ENCODE measurements at places on chromosomes 13 and 19.

- no peak for DNase-seq
Observed at GRCh38 chr13:75512253-75512652, 25.4 kb downstream of the COMMD6 start.

- no peak for DNase-seq
Observed at GRCh38 chr13:32425158-32425557, 2.8 kb downstream of the N4BP2L1 start.

DNA sequence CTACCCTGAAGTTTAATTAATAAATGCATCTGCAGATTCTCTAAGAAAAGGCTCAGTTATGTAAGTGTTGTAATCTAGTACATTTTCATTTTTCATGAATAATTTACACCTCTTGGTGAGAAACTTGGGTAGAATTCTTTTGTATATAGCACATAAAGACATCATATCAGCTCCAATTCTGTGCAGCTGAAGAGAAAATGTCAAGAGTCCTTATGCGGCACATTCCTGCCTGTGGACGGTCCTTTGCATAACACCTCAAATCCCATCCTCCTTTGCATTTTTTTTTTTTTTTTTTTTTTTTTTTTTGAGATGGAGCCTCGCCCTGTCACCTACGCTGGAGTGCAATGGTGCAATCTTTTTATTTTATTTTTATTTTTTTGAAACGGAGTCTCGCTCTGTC lies 60.2 kb upstream of the RAP2A start:
- no peak for DNase-seq

GRCh38 chr19:4284176-4284958 lies 5.3 kb downstream of the SHD start:
- DNase-seq = no peak

DNA sequence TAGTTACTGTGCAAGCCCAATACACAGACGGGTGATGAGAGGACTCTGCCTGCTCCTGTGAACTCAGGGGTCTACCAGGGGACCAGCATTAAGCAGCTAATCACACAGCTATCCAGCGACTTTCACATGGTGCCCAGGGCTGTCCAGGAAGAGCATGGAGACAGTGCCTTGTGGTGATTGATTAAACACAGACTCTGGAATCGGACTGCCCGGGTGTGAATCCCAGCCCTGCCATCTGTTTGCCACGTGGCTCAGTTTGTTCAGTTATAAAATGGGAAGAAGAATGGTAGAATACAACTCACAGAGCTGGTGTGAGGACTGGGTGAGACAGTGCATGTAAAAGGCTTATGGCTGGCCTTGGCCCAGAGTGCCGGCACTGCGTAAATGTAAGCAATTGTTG lies 42.1 kb upstream of the NPAS1 start:
- no peak for DNase-seq

DNA sequence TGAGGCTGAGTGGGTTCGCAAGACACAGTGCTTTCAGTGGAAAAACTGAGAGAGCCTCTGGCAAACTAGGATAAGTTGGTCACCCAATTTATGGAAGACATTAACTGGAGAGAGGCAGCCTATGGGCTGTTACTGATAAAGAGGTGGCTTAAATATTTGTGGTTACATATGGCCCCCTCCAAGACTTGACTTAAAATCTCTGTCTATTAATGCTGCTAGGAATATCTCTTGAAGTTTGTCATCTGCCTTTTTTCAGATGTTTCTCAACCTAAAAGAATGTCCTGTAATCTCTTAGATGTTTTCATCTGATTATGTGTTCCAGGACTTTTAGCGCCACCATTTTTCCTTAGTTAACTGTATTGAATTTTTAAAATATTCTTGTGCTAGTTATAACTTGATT lies 54.6 kb downstream of the NAA16 start:
- no peak for DNase-seq

- DNase-seq = no peak
Observed at GRCh38 chr13:108166078-108166477, 49.3 kb downstream of the LIG4 start.

DNA sequence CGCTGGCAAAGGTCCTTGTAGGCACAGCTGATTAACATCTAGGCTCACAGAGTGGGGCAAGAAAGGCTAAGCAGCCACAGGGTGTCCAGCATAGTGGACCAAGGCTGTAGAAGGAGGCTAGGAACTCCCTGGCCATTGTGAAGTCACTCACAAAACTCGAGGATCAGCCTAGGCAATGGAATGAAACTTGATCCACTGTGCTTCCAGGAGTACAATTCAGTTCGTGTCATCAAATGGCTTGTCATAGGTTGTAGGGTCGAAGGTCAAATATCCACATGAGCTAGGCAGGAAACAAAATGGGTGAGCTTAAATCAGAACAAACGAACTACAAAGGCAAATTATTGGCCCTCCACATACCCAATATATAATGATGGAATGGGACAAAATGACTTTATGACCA lies 4.4 kb upstream of the FAM187B start:
- DNase-seq = no peak

DNA sequence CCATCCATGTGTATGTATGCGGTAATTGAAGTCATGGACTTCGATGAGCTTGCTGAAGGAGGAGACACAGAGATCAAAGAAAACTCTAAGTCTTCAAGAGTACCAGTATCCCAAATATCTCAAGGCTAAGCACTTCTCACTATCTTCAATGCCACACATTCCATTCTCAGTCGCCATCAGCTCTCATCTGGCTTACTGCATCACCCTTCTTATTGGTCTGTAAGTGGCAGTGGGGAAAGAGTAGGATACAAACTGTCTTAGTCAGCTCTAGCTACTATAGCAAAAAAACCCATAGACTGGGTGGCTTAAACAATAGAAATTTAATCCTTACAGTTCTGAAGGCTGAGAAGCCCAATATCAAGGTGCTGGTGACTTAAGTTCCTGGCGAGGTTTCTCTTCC lies 218.7 kb downstream of the POSTN start:
- no peak for DNase-seq

DNA sequence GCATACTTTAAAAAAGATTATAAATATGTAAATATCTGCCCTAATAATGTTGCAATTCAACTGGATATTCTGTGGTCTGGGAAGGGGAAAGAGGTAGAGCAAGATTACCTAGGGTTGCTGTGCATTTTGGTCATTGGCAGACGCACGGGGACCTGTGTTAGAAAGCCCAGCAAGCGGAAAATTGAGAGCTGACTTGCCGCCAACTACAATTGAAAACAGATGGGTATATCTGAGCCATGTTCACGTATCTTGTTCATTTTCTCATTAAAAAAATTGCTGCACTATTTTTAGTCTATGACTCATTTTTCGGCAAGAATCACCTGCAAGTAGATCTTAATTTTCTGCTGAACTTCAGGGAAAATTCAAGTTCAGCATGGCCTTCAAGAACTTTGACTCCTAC lies 308.5 kb upstream of the TMTC4 start:
- no peak for DNase-seq

DNA sequence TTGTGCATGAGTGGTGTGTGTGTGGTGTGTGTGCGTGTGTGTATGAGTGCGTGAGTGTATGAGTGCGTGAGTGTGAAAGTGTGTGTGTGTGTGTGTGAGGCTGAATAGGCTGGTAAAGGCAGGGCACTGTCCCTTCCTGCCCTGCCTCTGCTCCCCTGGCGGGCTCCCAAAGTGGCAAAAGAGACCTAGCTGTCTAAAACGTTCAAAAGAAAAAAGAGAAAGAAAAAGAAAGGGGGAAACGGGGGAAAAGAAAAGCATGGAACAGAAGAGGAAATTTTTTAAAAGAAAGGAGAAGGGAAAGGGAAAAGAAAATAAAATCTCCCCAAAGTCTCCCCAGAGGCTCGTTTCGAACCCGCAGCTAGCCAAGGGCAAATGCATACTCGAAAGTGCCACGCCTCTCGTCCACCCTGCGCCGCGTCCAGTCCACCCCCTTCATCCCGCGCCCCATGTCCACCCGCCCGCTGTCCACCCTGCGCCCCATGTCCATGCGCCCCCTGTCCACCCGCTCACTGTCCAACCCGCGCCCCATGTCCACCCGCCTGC lies 37.0 kb upstream of the FLT1 start:
- DNase-seq = no peak

DNA sequence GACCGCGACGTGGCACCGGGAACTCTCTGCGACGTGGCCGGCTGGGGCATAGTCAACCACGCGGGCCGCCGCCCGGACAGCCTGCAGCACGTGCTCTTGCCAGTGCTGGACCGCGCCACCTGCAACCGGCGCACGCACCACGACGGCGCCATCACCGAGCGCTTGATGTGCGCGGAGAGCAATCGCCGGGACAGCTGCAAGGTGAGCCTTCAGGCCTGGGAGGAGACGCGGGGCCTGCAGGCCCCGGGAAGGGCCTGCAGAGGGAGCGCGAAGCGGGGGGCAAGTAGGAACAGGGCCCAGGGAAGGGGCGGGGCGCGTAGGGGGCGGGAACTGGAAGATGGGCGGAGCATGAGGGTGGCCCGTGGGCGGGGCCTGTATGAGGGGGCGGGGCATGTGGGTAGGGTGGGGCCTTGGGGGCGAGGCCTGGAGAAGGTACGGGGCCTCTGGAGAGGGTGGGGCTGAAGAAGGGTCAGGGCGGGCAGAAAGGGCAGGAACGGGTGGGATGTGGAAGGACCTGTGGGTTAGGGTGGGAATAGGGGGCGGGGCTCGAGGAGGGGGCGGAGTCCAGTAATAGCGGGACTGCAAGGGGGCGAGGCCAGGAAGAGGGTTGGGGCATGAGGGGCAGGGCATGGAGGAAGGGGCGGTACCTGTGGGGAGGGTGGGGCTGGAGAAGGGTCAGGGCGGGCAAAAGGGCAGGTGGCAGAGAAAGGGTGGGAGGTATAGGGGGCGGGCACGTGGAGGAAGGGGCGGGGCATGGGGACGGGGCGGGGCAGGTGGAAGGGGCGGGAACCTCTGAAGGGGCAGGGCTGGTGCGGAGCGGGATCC lies 2.5 kb downstream of the CFD start:
- peak; percentile 71 for DNase-seq

GRCh38 chr13:22454586-22454985 lies 726.2 kb upstream of the SGCG start:
- no peak for DNase-seq

DNA sequence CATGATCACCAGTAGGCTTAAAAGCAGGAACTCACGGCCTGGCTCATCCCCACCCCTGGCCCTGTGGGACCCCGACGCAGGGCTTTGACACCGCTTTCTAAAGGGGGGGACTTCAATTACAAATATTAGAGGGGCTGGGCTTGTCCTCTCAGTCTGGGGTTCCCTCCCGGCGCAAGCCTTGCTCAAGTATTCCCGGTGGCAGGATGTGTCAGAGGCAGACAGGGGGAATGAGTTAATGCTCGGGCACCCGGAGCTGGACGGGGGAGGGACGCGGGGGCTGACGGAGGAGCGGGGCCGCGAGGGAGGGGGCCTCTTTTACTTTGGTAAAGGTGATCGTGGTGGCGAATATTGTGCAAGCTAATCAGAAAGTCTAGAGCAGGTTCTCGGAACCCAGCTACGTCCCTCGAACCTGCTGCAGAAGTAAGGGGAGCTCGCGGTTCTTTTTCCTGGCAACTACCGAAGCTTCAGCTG lies 1.1 kb downstream of the FGF14 start:
- no peak for DNase-seq

DNA sequence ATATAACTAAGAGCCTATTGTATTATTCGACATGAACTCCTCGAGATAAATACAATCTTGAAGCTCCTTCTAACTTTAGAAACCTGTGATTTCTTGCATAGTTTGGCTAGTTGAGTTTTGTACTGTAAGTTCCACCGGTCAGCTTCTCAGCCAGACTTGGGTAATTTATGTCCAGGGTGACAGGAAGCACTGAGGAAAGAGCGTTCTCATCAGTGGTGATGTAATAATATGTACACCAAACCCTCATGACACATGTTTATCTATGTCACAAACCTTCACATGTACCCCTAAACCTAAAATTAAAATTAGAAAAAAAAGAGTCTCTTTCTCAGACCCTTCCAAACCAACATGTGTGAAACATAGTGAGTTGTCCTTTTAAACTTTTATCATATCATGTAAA lies 205.7 kb downstream of the KCNRG start:
- no peak for DNase-seq

GRCh38 chr19:55638864-55639359 lies 1.9 kb upstream of the ZNF580 start:
- DNase-seq = peak; percentile 76

- DNase-seq = no peak
Observed at GRCh38 chr19:3067563-3067962, 5.3 kb upstream of the TLE5 start.

DNA sequence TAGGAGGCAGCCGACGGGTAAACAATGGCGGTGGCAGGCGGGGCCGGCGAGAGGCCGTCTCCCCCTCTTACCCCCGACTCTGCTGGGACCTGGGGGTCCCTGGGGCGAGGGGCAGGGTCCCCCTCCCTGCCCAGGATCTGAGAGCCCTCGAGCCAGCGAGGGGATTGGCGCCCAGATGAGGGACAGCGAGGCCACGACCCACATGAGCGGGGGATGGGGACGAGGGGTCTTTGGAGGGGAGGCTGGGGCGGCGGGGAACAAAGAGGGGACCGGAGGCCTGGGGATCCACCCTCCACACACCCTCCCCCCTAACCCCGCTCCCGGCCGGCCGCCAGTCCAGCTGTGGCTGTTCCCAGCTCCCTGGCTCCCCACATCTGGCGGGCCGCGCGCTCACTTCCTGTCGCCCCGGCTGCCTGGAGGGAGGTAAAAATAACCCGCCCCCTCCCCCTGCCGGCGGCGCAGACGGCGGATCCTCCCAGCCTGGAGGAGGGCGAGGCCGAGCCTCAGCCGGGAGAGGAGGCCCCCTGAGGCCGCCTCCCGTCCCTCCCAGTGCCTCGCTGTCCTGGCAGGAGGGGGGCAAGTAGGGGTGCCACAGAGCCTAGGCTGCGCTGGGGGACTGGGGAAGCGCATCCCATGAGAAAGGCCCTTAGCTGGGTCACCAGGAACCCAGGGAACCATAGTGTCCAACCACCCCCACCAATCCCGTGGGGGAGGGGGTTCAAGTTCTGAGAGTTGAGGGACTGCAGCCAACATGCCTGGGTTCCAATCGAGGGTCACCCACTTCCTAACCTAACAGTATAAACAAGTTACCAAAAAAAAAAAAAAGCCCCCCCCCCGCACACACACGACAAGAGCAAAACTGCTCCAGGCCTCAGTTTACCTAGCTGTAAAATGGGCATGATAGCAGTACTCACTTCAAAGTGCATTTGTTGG lies 29.3 kb upstream of the NANOS3 start:
- DNase-seq = peak; percentile 85

DNA sequence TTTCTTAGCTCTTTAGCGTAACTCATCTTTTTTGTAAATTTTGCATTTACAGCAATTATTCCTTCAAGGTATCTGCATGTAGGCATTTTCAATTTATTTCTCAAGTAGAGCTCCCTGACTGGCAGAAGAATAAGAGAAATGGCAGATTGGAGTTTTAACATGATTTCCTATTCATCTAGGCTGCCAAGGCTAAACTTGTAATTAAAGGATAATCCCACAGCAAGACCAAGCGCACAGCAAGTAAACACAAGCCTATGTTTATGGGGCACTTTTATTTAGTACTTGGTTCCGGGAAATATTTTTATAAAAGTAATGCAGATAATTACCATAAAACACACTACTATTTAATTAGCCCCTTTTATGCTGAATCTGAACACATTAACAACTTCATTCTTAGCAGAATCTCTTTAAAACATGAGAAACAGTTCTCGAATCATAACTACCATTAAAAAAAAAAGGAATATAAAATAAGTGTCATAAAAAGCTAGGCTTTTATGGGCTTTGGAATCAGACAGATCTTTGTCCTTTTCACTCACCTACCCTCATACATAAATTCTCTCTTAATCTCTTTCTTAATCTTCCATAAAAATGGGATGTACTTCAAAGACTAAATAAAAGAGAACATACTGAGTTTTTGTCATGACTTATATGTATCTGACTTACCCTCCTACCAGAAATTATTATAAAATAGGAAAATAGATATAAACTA lies 961.6 kb upstream of the MIR17HG start:
- DNase-seq = no peak

- DNase-seq = no peak
Observed at GRCh38 chr13:54637366-54637765, 1608.8 kb downstream of the OLFM4 start.

Measured in activated CD4-positive, alpha-beta T cell treated with anti-CD3 and anti-CD28 coated beads, Interleukin-2, amount 50 U/mL, for 16 hours (primary cell).